Hypothalamus (tissue), 51 donors: ENCODE measurements at places on chromosomes 3 and 15.

- no peak for DNase-seq
Observed at GRCh38 chr15:23897091-23897490, 210.0 kb upstream of the NDN start.

- DNase-seq = no peak
Observed at GRCh38 chr3:65006300-65006739, 318.5 kb upstream of the ADAMTS9 start.

DNA sequence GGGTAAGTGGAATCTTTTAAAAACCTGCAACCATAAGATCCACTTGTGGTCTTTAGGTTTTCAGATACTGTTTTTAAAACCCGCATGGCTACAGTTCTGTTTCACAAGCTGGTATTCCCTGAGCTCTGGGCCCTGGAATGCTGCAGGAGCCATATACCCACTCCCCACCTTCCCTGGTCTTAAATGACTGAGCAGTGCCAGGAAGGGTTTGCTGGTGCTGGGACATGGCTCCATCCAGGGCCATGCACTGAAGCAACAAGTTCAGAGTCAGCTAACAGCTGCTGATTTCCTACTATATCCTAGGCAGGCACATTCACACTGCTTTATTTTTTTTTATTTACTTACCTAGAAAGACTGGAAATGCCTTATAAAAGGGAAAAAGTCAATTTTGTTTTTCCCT lies 77.3 kb downstream of the HCN4 start:
- no peak for DNase-seq

GRCh38 chr3:42019144-42019952 lies 57.4 kb upstream of the ULK4 start:
- DNase-seq = no peak
